Foreskin keratinocyte (primary cell): ENCODE measurements at places on chromosomes 7 and 10.

GRCh38 chr7:50641442-50642405 lies 76.5 kb upstream of the DDC start:
- DNase-seq: no peak

DNA sequence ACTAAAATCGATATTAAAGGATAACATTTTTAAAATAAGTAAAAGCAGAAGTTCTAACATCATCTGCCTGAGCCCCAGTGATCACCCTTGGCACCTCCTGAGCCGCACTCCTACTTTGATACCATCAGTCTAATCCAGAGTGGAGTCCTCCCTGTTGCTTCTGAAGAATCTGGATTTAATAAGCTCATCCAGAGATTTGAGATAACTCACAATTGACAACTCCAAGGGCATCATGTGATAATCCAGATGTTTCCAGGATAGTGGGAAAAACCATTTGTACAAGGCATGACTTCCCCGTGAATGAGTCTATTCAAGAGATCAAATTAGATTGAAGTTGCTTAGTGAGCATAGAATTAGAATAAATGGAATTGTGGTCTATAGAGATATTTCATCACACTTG lies 475.8 kb upstream of the C7orf33 start:
- DNase-seq: no peak

GRCh38 chr10:13943735-13944398 lies 357.1 kb downstream of the PRPF18 start:
- DNase-seq: no peak

DNA sequence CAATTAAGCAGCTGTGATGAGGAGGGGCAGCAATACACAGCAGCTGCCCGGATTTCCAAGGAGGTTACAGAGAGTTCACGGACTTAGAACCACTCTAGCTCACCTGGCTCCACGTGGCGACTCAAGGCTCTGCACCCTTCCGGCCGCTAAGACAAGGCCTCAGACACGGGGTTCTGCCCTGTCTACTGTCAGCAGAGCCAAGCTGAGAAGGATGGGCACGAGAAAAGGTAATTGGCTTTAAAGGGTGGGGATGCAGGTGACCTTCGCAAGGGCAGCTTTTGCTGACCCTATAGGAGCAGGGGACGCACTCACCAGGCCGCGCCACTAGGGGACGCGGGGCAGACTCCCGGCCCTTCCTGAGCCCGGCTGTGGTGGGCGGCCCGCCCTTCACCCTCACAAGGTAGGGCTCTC lies 152.4 kb downstream of the KIF20B start:
- no peak for DNase-seq

- no peak for DNase-seq
These were observed 26.8 kb upstream of the EGR2 start for GRCh38 chr10:62842983-62843382.

GRCh38 chr10:86872757-86873156 lies 84.7 kb downstream of the MMRN2 start:
- DNase-seq: no peak

- no peak for DNase-seq
These were observed 31.5 kb downstream of the PRSS2 start for GRCh38 chr7:142802301-142802700.

DNA sequence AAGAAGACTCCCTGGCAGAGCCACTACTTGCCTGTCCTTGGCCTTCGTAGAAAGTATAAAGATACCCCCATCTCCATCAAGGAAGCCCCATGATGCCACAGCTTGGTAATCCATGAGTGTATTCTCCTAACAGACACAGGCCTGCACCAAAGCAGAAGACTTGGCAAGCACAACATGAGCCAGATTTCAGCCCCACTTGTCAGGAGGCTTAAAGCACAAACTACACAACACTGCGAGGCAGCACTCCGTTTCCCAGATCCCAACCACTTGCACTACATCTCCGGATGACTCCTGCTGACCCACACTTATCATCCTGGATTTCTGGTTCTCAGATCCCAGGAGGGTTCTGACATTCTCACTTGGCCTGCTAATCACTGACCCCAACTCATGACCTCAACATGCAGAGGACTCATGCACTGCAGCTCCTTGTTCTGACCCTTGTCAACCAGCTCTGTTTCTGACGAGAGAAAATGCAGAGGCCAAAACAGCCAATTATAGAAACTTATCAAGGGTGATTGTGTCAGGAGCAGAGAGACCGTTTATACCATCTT lies 100.8 kb downstream of the RELN start:
- no peak for DNase-seq

DNA sequence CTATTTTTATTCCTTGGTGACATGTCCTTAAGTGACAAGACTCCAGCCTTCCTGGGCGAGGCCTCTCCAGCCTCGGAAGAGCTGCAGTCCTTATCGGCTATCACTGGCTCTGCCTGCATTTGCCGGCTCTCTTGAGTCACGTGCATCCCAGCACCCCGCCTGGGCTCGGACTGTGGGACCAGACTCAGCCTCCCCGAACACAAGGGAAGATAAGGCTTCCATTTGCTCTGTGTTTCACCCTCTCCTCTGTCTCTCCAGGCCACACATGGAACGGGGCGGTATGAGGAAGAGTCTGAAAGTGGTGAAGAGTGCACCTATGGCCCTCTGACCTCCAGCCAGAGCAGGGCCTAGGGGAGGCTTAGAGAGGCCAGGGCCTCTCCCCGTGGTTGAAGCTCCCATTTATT lies 4.7 kb downstream of the GDF2 start:
- no peak for DNase-seq

DNA sequence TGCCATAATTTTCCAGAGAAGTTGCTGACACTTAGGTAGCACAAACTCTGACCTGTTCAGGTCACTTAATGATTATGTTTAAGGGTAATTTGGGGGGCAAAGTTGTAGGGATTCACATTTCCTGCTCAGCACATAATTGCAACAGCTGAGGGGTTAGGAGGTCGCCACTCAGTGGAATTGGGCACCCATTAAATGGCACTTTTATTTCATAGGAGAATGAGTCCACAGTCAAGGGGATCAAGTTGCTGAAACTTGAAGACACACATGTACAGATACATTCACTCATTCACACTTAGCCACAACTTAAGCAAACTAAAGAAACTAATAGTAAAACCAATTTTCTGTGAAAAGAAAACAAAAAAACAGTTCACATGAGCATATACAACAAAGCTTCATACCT lies 1.5 kb downstream of the PCDH15 start:
- no peak for DNase-seq

GRCh38 chr7:91034459-91035368 lies 229.5 kb upstream of the FZD1 start:
- DNase-seq: peak; percentile 33

DNA sequence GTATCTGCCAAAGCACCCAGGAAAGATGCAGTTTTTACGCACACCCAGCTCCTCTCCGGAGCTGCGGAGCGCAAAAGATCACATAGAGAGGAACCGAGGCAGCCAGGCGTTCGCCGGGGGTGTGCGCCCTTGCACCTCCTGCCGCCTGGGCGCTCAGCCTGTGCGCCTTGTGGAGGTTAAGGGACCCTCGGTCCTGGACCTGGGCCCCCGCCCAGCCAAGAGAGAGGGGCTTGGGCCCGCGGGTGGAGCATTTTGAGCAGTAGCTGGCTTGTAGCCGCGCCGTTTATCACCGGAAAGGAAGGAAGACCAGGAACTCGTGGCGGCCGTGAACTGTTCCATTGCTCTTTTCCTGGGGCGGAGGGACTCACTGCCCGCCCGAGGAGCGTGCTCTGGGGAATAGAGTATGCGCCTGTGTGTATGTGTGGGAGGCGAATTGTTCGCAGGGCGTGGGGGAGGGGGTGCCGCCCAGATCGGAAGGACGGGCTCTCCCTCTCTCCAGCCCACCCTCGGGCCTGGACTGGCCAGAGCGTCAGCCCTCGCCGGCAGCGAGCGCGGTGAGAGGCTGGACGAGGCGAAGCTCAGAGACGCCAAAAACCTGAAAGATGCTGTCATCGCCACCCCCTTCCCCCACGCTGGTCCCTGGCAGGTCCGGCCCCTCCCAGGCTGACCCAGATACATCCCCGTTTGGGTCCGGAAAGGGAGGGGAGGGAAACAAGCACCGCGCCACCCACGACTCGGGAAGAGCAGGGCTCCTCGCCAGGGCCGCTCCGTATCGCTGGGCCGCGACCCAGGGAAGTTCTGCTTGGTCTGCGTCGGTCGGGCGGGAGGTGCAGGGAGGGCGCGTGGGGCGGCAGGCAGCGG lies 1.2 kb upstream of the WNT2 start:
- DNase-seq: peak; percentile 57

DNA sequence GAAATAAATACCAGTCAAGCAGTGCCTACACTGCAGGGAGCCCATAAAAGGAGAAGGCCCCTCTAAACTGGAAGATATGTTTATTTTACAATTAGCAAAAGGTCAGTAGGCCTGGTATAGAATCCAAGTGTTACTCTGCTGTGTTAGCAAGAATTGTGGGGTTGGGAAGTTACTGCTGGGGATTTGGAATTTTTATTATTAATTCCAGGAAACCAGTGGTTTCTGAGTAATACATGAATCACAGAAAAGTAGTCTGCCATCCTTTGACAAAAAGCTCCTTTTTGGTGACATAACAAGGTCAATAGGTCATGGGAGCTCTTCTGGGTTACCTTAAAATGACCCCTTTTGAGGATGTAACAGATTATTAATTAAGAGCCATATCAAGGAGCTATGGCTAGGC lies 67.4 kb downstream of the ZNF92 start:
- peak; percentile 61 for DNase-seq

DNA sequence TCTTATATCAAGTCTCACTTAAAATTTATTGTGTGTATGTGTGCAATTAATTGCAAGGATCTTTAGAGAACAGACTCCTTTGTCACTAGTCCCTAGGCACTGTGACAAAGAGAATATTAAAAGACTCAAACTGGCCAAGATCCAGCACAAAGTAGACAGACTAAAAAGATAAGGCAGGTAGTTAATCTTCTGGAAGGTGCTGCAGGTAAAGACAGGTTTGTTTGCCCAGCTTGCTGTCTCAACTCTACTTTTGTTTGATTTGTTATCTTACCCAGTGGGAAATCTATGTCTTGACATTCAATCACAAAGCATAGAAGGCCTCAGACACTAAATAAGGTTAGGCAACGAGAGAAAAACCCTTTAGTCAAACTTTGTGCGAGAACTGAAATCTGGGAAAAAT lies 807.9 kb upstream of the LRRN3 start:
- no peak for DNase-seq
